ENCODE measurements at places on chromosomes 3 and 15. TPM values are rescaled to one million over a fixed set of nuclear protein-coding genes. Genes with fewer than 3 reads are reported as not detected.

Gene CACNA2D2
- total RNA-seq, result 0.61 TPM

Gene LRRC3B
- not detected for total RNA-seq

Gene LSAMP
- 0.14 TPM for total RNA-seq

Gene IQCF6
- total RNA-seq, result not detected

Gene SH3GL3
- 0.68 TPM for total RNA-seq

Gene DISP2
- total RNA-seq, result 1.9 TPM

Gene LRTM1
- not detected for total RNA-seq

Gene TTLL3
- 7.5 TPM for total RNA-seq

Gene HHLA2
- total RNA-seq, result 0.15 TPM

Gene PPM1L
- total RNA-seq, result 0.91 TPM

Gene CCDC13
- 0.35 TPM for total RNA-seq

Gene GCSAM
- not detected for total RNA-seq

Gene ALDH1A2
- 1.1 TPM for total RNA-seq

Gene RPL35A
- 1,105 TPM for total RNA-seq

Gene ZKSCAN7
- total RNA-seq, result not detected

Gene PRKAR2A
- total RNA-seq, result 19.1 TPM

Gene NUP210
- 40.0 TPM for total RNA-seq

Gene RAB6B
- 2.4 TPM for total RNA-seq

Gene SLC51A
- total RNA-seq, result not detected

Gene CGNL1
- total RNA-seq, result 0.81 TPM

Gene COL8A1
- total RNA-seq, result not detected
